ENCODE measurements at places on chromosomes 6 and 20.

GRCh38 chr20:56758706-56759105 is 129.6 kb downstream of the TFAP2C start:
- no peak for DNase-seq

- DNase-seq: no peak
Measured at GRCh38 chr6:13339863-13340630, 11.7 kb upstream of the TBC1D7 start.

- DNase-seq: no peak
Measured at GRCh38 chr6:40999569-40999968, 39.5 kb downstream of the UNC5CL start.

DNA sequence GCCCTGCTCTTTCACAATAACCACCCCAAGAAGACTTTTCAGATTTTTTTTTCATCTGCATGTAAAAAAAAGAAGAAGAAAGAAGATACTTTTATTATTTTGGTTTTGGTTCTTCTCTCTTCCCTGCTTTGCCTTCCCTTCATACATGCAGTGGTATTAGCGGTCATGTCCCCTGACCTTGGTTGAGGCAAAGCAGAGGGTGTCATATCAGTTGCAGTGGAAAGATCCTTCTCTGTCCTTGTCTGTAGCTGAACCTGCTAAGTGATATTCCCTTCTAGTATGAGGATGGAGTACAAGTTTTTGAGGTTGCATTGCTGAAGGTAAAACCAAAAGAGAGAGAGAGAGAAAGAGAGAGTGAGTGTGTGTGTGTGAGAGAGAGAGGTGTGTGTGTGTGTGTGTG is 345.7 kb downstream of the UTRN start:
- no peak for DNase-seq

- no peak for DNase-seq
Measured at GRCh38 chr6:132931936-132932514, 117.7 kb downstream of the RPS12 start.

All from glomerular endothelial cell (primary cell).